ENCODE measurements at places on chromosomes 12 and 14.

- no peak for DNase-seq
Observed at GRCh38 chr12:24852420-24852819, 96.5 kb downstream of the BCAT1 start.

GRCh38 chr14:51884086-51884927, 23.9 kb downstream of the GNG2 start:
- DNase-seq = no peak

GRCh38 chr14:88630565-88630964, 67.7 kb downstream of the ZC3H14 start:
- DNase-seq = no peak

GRCh38 chr14:58752771-58753201, 115.0 kb downstream of the DACT1 start:
- no peak for DNase-seq

- no peak for DNase-seq
Observed at GRCh38 chr14:101483829-101484228, 77.5 kb upstream of the DIO3 start.

- DNase-seq = no peak
Observed at GRCh38 chr12:47885012-47885501, 19.7 kb downstream of the VDR start.

- no peak for DNase-seq
Observed at GRCh38 chr12:1935700-1936378, 17.4 kb upstream of the CACNA2D4 start.

- no peak for DNase-seq
Observed at GRCh38 chr12:41680155-41680554, 464.5 kb downstream of the GXYLT1 start.

DNA sequence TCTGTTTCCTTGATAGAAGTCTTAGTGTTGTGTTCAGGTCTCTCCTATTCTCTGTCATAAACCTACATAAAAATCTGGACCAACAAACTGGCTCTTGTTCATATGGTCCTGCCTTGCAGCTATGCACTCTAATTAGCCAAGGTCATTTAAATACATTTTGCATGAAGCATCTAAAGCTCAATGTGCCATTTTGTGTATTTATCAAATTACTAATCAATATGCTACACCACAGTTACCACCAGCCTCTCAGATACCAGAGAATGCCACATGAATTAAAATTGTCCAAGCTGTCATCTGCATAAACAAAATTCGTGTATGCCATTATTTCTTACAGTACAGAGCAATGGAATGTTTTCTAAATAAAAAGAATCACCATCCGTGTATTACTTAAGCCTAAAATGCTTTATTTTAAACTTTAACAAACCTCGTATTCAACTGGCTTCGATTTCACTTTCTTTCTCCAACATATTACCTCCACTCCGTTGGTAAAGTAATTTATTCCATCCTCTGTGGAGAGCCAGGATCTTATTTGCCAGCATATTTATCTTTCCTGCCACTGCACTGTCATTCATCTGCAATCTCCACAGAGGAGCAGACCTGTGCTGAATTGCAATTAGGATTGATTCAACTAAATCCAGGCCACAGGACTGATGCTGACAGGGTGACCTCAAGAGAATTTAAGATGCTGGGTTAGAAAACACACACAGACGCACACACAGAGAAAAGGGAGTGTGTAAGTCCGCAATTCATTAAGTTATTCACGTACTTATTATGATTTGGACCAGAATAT, 284.1 kb upstream of the FOXG1 start:
- DNase-seq = no peak

GRCh38 chr12:6638305-6638704, 2.5 kb upstream of the LPAR5 start:
- no peak for DNase-seq

DNA sequence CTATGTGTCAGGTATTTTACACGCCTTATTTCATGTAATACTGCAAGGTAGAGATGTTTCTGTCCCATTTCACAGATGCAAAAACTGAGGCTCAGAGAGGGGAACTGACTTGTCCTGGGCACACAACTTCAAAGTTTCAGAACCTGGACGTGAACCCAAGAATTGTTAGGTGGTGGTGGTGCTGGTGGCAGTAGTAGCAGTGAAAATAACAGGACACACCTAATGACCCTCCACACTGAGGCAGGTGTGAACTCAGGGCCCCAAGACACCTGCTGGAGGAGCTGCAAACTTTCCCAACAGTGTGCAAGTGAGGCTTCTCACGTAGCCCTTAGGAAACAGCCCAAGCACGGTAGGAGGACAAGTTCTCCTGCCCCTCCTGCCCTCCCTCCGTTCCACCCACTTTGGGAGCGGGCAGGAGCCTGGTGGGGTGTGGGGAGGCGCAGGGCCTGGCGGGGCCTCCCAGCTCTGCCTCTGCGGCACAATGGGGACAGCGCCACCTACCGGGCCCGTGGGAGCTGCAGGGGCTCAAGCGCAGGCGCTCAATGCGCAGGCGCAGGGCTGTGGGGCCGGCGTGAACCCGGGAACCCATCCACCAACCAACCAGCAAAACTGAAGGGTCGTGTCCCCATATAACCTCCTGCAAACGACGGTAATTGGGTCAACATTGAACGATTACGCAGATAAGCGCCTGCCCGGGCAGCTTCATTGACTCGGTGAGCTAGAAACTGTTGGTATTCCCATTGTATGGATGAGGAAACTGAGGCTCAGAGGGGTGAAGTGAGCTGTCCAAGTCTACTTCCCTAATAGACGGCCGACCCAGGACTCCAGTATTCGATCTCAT, 12.0 kb upstream of the TRPV4 start:
- DNase-seq = peak; percentile 71

GRCh38 chr12:131088701-131089530, 135.2 kb downstream of the ADGRD1 start:
- no peak for DNase-seq

DNA sequence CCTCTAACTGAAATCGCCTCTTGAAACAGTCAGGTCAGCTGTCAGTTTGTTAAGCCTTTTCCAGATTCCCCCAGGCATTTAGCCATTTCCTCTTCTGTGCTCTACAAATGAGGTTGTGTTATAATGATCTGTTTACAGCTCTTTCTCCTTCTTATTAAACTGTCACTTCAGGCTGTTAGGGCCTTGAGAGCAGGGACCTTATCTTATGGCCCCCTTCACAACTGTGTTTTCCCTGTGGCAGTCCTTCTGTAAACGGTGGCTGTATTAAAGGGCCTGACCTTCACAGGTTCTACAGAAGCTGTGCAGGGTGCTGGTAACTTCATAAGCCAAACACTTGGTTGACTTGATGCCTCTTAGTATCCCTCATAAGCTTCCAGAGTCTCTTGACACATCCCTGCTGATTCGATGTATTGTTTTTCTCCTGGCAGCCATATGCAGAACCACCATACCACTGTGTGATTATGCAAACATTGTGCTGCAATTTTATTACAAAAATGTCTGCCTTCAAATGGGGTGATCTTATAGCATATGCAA, 104.7 kb downstream of the PLEKHA5 start:
- no peak for DNase-seq

DNA sequence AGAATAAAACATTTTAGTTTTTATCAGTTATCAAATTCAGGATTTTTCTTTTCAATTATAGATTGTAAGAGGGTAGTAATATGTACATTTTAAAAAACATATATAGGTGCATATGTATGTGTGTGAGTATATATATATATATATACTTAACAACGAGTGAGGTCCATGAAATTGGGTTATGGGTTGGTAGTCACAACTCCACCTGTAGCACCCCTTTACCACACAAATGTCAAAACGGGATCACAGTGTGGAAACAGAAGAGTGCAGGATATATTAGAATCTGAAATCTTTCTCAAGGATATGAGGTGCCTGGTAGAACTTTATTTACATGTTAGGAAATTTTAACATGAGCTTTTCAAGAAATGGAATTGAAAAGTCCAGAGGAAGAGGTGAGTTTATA, 31.3 kb downstream of the MIA2 start:
- DNase-seq = no peak

DNA sequence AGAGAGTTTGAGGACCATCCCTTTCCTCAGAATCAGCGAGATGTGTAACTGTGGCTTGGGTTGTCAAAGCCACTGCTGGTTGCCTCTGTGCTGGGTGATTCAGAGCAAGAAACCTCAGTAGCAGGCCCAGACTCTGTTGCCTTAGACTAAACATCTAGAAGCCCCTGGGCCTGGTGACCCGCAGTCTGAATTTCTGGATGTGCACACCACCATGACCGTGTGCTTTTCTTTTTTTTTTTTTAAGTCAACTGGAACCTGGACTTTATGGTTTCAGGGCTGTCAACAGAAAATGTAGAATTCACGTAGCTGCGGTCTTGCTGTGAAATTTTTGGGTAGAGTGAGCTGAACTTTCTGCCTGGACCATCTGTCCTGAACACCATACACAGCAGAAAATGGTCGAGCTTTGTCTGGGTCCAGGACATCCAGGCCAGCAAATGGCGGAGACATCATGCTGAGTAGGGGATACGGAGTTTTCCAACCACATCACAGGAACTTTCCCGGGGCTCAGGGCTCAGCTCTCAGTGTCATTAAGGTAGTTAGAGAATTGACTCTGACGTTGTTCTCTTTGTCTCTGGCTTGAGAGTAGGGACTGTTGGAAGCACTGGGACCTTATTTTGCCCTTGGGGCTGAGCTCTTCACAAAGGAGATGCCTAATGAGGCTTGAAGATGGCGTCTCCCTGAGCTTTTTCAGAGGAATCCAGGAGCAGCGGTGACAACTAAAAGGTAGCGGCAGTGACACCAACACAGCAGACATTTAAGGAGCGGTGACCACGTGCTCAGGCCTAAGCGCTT, 23.0 kb upstream of the BATF start:
- DNase-seq = no peak

- no peak for DNase-seq
Observed at GRCh38 chr12:4322726-4323125, 1.7 kb downstream of the TIGAR start.

- DNase-seq = no peak
Observed at GRCh38 chr14:104971447-104972240, 6.5 kb downstream of the AHNAK2 start.

GRCh38 chr14:102272392-102272791, 32.6 kb downstream of the MOK start:
- DNase-seq = no peak

GRCh38 chr14:24734917-24735500, 101.0 kb upstream of the GZMB start:
- peak; percentile 49 for DNase-seq

DNA sequence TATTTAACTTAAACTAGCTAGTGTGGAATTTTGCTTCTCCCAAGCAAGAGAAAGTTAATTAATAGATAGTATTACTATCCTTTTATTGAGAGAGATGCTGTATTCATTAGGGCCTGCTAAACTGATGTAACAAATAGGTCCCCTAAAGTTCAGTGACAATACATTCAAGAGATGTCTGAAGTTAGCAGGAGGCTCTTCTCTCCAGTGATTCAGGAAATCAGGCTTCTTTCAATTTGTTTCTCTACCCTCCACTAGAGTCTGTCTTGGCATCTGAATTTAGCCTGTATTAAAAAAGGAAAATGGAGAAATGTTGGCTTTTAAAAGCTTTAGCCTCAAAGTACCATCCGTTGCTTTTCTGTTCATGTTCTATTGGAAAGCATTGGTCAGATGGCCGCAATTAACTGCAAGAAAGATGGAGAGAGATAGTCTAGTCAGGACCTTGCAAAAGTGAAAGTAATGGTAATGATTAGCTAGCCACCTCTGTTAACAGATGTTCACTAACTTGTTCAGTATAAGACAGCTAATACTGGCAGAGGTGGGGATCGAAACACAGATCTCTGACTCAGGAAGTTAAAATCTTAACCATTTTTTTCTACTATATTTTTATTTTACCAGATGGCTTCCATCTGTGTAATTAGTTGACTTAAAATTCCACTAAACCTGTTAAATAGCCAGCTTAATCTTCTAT, 786.8 kb downstream of the TMTC2 start:
- DNase-seq = peak; percentile 31

GRCh38 chr12:69196302-69197288, 42.8 kb upstream of the CPSF6 start:
- DNase-seq = no peak

DNA sequence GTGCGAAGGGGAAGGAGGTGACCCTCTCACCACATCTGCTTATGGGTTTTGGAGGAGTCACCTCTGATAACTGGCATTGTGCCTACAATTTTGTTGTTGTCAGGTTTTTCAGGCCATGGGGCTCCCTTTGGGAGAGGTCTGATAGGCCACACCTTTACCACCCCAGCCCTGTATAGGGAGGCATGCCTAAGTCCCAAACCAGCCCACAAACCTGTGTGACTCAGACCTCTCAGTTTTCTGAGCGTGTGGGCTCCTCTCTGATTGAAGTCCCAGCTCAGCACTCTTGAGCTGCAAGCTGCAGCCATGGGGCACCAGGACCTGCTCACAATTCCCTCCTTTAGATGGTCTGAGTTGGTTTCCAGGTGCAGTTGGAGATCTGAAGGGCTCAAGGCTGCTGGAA, 1429.3 kb upstream of the TMEM132C start:
- no peak for DNase-seq

GRCh38 chr12:92995258-92995903, 66.3 kb upstream of the EEA1 start:
- no peak for DNase-seq

DNA sequence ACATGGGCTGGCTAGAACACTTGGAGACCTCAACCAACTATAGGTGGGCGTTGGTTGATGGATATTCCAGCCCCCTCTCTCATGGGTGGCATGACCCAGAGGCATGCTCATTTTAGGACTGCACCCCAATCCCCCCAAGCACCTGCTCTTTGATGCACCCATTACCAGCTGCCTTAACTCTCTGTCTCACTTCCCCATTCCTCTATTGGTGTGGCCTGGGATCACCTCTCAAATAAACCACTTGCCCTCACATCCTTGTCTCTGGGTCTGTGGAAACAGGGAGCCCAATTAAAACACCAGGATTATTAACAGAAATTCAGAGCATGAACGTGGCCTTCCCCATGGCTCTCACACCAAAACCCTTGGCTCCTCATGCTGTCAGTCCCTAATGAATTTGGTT, 202.3 kb upstream of the NOS1 start:
- DNase-seq = no peak

DNA sequence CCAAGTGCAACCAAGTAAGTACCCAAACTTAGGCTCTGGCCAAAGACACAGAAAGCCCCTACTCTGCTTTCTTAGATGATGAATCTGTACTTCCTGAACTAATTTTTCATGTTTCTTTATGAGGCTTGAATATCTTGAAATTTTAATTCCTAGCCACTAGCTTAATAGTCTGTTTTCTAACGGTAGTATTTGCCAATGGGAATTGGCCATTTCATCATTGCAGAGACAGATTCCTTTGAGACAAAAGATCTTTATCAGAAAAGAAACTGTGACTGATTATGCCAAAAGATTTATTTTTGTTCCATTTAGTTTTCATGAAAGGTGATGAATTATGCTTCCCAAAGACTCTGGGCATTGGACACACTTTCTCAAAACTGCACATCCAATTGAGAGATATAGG, 48.7 kb downstream of the DAD1 start:
- DNase-seq = no peak

DNA sequence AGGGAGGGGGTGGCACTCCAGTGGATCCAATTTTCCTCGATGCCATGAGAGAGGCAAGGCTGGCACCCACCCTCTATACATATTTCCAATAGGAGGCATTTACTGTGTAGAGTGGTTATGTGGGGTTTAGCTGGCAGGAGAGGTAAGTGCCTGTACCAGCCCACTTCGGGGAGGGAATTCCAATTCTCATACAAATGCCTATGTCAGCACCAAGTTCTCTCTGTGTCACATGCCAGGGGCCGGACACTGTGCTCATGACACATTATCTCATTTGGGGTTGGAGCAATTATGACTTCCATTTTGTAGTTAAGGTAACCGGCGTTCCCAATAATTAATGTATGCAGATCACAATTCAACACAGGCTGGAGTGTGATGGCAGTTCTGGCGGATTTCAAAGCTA, 284.3 kb downstream of the KSR2 start:
- DNase-seq = no peak

Measured in fibroblast of the conjunctiva (primary cell).